ENCODE measurements at places on chromosomes 4 and X.

- DNase-seq: no peak
These were observed 387.5 kb upstream of the GRID2 start for GRCh38 chr4:91916219-91916618.

DNA sequence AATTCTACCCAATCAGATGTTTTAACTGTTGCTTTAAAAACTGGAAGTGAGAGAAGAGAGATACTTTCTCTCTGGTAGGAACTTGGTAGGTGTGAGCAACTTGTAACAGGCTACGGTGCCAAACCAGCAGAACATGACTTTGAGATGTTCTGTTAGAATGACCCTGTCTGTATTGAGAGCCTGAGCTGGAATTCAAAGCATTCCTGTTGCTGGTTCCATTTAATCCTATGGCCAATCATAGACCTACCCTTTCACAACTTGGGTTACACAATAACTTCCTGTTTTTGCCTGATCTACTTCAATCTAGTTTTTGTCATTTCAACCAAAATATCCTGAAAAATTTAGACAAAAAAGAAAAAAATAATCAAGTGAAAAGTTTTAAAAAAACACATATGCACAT, 1.7 kb upstream of the PRRG1 start:
- DNase-seq: no peak

- DNase-seq: no peak
These were observed 377.0 kb downstream of the PDGFC start for GRCh38 chr4:156594624-156595023.

DNA sequence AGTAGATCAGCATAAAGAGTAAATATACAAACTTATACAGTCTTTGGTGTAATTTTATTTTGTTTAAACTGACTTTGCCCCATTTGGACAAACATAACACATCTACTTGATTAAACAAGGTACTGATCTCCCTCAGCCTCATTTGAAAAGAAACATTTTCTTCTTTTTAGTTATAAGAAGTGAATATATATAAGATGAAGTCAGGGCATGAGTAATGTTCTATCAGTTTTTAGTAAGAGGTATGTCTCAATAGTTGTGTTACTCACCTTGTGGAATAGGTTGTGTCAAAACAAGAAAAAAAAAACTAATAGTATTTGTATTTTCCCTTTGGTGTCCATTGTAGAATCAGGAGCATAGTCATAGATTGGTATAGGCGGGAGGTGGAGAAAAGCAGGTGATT, 327.4 kb downstream of the RPA4 start:
- peak; percentile 5 for DNase-seq

GRCh38 chr4:72977936-72978485, 91.5 kb downstream of the COX18 start:
- DNase-seq: no peak

GRCh38 chr4:144653781-144654545, 8.0 kb downstream of the HHIP start:
- no peak for DNase-seq
